Activated naive CD4-positive, alpha-beta T cell treated with anti-CD3 and anti-CD28 coated beads, Interleukin-2, amount 10 ng/mL, durations not matched to agents 7 days and 5 days (primary cell): ENCODE measurements at places on chromosomes 5 and 9.

DNA sequence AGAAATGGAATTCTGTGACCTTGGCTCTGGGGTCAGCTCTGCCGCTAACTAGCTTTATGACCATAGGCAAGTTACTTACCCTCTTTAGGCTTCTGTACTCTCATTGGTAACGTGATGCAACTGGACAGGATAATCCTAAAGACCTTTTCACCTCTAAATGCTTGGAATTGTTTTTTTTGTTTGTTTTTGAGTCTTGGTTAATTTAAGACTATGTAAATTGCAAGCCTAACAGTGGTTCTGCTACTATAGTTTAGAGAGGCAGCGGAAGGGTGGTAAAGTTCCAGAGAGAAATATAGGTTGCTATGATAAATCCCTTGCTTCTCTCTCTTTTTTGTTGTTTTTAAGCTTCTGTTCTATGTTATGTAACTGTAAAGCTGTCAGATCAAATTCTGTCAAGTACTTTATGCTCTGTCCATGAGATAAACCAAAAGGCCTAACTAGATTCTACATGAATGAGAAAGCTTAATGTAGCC, 17.6 kb downstream of the FAM169A start:
- H3K27me3 ChIP-seq = no peaks in the 10 kb centered on the region
- no peak for DNase-seq
- peaks cover 20% of the 10 kb centered on the region for H3K4me1 ChIP-seq
- no peak overlapping the region for H3K27ac ChIP-seq

DNA sequence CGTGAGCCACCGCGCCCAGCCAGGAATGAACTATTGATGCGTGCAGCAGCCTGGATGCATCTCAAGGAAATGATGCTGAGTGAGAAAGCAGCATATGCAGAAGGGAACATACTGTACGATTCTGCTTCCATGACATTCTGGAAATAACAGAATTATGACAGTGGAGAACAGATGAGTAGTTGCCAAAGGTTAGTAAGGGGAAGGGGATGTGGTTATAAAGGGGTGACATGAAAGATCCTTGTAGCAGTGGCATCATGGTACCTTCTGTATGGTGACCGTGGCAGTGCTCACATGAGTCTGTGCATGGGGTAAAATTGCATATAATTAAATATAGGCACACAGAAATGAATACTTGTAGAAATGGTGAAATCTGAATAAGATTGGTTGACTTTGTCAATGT, 13.0 kb downstream of the NANS start:
- H3K4me1 ChIP-seq = peaks cover 19% of the 10 kb centered on the region
- H3K36me3 ChIP-seq = peaks cover 27% of the 10 kb centered on the region
- H3K4me3 ChIP-seq = no peak overlapping the region
- no peak overlapping the region for H3K27ac ChIP-seq
- no peak for DNase-seq

DNA sequence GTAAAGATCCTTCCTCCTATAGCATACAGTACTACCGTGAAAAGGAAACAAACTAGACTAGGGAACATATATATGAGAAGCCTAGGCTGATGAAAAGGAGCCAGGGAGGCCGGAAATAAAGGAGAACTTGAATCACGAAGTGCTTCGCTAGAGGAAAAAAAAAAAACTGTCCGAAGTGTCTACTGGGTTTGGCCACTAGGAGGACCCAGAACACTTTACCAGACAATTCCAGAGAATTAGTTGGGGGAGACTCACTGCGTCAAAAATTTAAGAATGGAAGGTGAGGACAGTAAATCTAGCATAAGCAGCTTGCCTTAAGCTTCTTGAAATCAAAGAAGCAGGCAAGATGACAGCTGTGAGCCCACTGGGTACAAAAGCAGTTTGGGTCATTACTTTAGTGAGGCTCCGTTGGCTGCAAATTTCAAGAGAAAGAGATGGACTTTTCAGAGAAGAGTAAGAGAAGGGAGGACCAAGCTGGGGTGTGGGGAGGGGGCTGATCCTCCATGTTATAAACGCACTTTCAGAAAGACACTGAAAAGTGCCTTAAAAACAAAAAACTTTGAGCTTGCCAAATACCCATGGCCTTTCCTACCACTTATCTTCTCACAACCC, 47.4 kb downstream of the P4HA2 start:
- H3K4me1 ChIP-seq = peaks cover 39% of the 10 kb centered on the region
- peaks cover 4% of the 10 kb centered on the region for H3K27me3 ChIP-seq
- no peak overlapping the region for H3K4me3 ChIP-seq
- H3K27ac ChIP-seq = peak overlapping the region; percentile 67

- H3K4me1 ChIP-seq = no peaks in the 10 kb centered on the region
- no peaks in the 10 kb centered on the region for H3K27me3 ChIP-seq
- DNase-seq = no peak
- H3K36me3 ChIP-seq = no peaks in the 10 kb centered on the region
These were observed 749.6 kb upstream of the DMAC1 start for GRCh38 chr9:8549214-8549613.
